ENCODE measurements at places on chromosomes 3 and 15. TPM values are rescaled to one million over a fixed set of nuclear protein-coding genes. Genes with fewer than 3 reads are reported as not detected.
A peak's percentile ranks its signal among the peaks of the same experiment; 100 is the strongest.

GRCh38 chr3:21654662-21655061 is 96.3 kb downstream of the ZNF385D start:
- peak; percentile 21 for DNase-seq

Gene ASB14
- polyA plus RNA-seq = not detected

Gene RTP4
- polyA plus RNA-seq = 0.05 TPM

- DNase-seq = peak; percentile 20
Measured at GRCh38 chr15:77974098-77974414, 103.5 kb downstream of the TBC1D2B start.

DNA sequence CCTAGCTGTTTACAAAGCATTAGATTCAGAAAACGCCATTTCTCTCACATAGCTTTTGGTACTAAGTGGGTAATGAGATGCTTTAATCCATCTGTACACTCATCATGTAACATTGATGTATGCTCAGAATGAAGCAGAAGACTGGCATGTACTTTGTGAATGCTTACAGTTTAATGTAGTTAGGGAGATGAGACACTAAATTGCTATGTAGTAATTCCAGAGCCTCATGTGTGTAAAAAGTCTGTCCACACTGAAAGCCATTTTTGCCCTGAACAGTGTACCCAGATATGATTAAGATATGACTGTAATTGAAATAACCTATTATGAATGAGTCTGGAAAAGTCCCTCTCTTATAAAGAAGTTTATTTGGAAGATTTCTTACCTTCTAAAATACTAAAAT is 66.5 kb downstream of the ARMC8 start:
- no peak for DNase-seq

DNA sequence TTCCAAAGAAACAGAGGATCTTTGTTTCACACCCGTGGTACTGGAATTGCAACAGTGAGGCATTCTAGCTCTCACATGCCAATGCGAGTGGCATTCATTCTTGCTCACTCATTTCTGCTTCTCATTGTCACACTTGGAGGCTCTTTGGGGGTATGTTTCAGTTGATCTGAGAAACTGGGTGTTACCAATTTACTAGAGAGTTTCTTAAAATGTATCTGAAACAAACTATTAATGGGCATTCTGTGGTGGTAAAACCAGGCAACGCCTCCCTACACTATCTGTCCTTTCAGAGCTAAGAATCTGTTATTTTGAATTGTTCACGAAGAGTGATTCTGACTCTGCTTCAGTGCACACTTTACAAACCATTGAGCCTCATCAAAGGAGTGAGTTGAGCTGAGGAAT is 140.6 kb upstream of the BHLHE40 start:
- DNase-seq = no peak

- no peak for DNase-seq
Measured at GRCh38 chr15:80693682-80694610, 1.2 kb upstream of the ABHD17C start.

Gene FRMD5
- polyA plus RNA-seq = 5.2 TPM

DNA sequence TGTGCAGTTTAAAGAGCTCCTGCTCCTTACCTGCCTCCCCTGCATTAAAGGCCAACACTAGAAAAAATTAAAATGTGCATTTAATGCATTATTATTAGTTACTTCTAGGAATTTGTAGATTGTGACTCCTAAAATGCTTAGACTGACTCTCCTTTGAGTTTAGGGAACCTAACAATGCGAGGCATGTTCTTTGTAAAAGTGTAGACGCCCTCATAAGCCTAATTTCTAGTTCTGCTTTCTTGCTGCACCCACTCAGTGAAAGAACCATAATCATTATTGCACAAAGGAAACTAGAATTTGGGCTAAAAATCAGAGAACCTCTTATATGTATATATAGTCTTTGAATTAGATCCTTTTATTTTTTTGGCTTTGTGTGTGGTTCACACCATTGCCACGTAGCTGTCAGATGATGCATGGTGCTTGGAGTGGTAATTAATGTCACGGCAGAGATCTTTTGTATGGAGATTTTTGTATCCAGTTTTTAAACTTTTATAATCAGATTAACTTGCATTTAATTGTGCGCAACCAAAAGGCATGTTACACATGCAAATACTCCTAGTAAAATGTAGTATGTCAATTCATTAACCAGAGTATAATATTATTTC is 710 bp downstream of the ABHD10 start:
- DNase-seq = no peak

- no peak for DNase-seq
Measured at GRCh38 chr3:141323936-141324704, 44.2 kb upstream of the ZBTB38 start.

Gene ARHGEF26
- 0.98 TPM for polyA plus RNA-seq

Gene JAGN1
- polyA plus RNA-seq = 44.4 TPM

Gene HYKK
- 3.6 TPM for polyA plus RNA-seq

- no peak for DNase-seq
Measured at GRCh38 chr15:75153565-75154276, 48.0 kb upstream of the C15orf39 start.

Gene VGLL3
- 27.2 TPM for polyA plus RNA-seq

Gene RTP2
- not detected for polyA plus RNA-seq

All from AG04450 (cell line).